GOT3 (cell line): ENCODE measurements at places on chromosomes 16 and 17.

- no peak for DNase-seq
Observed at GRCh38 chr17:79678091-79678735, 52.5 kb upstream of the ENPP7 start.

DNA sequence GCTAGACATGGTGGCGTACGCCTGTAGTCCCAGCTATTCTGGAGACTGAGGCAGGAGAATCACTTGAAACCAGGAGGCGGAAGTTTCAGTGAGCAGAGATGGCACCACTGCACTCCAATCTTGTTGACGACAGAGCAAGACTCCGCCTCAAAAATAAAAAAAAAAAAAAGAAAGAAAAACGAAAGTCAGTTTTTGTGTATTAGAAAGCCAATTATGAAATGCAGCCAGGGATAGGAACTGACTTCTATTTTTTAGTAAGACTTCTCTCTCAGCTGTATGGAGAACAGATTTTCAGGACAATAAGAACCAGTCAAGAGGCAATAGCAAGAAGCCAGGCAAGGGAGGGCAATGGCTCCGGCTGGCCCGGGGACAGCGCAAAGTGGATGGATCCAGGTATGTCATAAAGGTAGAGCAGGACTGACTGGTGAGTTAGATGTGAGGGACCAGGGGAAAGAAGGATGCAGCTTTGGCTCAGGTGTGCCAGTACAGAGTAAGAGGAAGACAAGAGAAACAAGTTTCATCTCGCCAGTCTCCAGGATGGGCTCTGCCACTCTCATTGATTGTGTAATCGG, 12.5 kb upstream of the CCL1 start:
- no peak for DNase-seq

- no peak for DNase-seq
Observed at GRCh38 chr17:75645889-75646637, 12.8 kb downstream of the SMIM5 start.

- no peak for DNase-seq
Observed at GRCh38 chr17:81195941-81196495, 26.7 kb downstream of the CEP131 start.

- DNase-seq = no peak
Observed at GRCh38 chr17:42571435-42572225, 4.7 kb downstream of the MLX start.

DNA sequence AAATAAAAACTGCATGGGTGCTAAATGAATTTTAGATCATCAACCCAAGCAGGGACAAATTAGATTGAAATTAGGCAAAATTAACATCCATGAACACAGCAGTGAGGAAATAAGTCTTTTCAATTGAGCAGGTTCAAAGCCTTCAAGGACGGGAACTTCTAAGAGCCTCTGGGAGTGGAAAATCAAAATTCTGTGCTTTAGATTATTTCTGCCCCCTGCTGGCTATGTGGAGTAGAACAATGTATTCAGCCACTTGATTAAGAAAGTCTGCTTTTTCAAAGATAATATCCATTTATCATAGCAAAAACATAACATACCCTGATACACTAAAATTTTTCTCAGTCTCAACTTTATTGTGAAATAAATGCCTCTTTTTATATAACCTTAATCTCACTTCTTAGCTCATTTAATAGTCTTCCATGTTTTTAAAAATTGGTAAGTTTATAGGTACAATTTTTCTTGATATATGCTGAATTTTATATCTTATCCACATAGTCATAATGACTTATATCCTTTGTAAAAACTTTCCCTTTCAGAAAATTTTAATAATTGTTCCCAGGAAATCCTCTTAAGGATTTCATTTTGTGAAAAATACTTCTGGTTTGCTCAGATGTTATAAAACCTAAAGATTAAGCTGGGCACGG, 28.1 kb upstream of the NOL11 start:
- no peak for DNase-seq

DNA sequence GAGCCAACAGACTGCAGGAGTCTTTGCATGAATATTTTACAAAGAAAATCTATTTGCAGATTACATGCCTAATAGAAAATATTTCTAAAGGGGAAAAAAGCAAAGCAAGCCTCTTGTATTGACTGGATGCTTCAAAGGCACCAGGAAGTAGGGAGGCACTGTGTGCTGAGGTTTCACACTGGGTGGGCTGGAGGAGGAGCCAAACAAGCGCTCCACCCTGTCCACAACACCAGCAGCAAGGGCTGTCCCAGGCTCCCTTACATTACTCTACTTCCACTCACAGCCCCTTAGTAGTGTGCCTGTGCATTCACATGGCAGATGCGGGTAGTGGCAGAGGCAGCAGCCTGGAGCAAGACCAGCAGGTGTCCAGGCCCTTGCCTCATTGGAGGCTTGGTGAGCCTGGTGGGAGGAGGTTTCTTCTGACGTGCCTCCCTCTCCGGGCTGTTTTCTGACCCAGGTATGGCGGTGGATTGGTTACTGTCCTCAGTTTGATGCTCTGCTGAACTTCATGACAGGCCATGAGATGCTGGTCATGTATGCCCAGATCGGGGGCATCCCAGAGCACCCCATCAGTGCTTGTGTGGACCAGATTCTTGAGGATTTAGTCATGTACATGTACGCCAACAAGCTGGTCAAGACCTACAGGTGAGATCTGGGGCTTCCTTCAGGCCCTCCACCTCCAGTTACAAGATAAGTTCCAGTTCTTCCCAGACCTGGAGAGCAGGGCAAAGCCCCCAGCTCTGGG, 7.0 kb upstream of the CCNF start:
- no peak for DNase-seq

GRCh38 chr16:68349838-68350410, 39.1 kb downstream of the PRMT7 start:
- no peak for DNase-seq

GRCh38 chr17:27669850-27670249, 38.9 kb downstream of the LGALS9 start:
- no peak for DNase-seq

GRCh38 chr17:73902416-73903181, 258.4 kb upstream of the SDK2 start:
- DNase-seq = no peak

DNA sequence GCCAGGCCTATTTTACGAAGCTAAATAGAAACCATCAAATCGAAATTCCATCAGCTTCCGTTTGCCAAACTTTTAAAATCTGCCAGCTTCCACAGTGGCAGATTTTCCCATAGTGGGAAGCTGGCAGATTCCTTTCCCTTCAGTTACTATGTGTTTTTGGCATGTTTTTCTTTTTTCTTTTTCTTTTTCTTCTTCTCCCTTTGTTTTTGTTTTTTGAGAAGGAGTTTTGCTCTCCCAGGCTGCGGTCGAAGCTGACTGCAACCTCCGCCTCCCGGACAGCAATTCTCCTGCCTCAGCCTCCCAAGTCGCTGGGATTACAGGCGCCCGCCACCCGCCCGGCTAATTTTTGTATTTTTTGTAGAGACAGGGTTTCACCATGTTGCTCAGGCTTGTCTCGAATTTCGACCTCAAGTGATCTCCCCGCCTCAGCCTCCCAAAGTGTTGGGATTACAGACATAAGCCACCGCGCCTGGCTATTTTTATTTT, 684 bp upstream of the CWC25 start:
- no peak for DNase-seq

DNA sequence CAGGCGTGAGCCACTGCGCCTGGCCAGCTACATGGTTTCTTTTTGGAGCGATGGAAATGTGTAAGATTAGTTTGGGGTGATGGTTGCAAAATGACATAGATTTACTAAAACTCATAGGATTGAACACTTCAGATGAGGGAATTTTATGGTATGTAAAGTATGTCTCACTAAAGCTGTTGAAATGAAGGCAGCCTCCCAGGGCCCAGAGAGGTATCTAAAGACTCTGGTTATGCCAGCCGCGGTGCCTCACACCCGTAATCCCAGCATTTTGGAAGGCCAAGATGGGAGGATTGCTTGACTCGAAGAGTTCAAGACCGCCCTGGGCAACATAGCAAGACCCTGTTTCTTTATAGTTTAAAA, 254.9 kb downstream of the PARN start:
- DNase-seq = no peak

DNA sequence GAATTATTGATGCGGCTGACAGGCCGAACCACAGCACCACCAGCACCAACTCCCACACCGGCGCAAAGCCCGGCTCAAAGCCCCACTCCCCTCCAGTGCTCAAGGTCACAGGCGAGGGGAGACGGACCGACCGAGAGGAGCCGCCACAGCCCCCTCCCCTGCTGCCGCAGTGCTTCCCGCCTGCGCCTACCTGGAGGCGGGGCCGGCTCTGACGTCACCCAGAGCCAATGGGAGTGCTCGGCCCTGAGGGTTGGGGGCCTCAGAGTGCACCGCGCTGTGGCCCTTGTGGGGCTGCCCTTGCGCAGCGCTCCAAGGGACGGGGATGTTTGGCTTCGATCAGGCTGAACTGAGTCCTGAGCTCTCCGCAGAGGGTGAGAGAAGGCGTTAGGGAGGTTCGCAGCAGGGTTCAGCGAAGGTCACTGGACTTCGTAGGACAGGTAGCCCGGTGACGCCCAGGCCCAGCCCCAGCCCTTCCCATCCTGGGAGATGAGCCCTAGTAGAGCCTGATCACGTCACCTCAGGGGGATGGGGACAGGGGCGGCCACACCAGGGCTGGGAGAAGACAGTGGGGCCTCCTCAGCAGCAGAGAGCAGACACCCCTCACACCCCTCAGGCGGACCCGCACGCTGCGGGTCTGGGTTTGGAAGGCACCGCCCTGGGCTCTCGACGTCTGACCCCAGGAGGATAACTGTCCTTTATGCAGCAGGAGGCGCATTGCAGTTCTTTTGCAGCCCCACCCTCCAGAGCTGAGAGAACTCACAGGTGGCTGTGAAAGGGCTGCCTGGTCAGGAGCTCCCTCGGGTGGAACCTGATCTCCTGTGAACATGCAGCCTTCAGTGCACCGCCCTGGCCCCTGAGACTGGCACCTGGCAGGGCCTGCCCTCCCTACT, 1.5 kb downstream of the NDRG4 start:
- no peak for DNase-seq

- no peak for DNase-seq
Observed at GRCh38 chr16:85781695-85782370, 17.5 kb downstream of the EMC8 start.

GRCh38 chr17:73039282-73039681, 53.2 kb downstream of the SLC39A11 start:
- DNase-seq = no peak

GRCh38 chr16:49590166-49590871, 216.7 kb downstream of the C16orf78 start:
- DNase-seq = no peak

DNA sequence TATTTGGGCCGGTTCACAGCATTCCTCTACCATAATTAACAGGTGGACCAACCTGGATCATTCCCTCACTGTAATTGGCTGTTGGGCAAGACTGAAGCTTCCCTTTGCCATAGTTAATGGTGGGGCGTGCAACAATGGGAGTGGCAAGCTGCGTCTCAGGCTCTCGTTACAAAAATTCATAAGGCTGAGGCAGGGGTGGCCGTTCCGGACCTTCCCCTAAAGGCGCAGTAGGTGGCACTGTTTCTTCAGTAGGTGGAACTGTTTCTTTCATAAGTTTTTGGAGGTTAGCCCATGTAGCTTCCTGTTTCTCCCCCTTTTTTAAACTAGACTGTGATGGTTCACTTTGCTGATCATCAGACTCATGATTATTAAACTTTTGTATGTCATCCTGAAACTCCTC, 17.0 kb upstream of the TMC5 start:
- DNase-seq = no peak

- DNase-seq = no peak
Observed at GRCh38 chr16:16189842-16190241, 33.5 kb downstream of the ABCC6 start.

DNA sequence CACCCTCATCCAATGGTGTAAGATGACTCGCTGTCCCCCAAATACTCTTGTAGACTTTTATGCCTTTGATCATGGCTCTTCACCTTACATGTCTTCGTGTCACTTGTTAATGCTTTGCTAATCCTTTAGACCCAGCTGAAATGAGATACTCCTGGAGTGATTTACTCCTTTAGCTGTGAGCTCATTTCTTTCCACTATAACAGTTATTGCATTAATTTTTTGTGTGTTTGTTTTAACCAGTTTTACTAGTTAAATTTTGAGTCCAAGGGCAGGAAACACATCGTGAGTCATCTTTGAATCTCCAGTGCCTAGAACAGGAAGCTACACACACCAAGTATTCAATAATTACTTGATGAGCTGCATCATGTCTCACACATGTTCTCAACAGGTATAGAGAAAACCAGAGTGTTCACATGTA, 6.5 kb upstream of the CTCF start:
- DNase-seq = no peak

- DNase-seq = no peak
Observed at GRCh38 chr17:81865733-81866439, 5.3 kb downstream of the ARHGDIA start.

- DNase-seq = no peak
Observed at GRCh38 chr17:39196808-39197291, 619 bp downstream of the CACNB1 start.

GRCh38 chr16:72840631-72841381, 207.1 kb downstream of the ZFHX3 start:
- DNase-seq = no peak

GRCh38 chr17:8372422-8372821, 4.1 kb downstream of the KRABD2 start:
- no peak for DNase-seq

DNA sequence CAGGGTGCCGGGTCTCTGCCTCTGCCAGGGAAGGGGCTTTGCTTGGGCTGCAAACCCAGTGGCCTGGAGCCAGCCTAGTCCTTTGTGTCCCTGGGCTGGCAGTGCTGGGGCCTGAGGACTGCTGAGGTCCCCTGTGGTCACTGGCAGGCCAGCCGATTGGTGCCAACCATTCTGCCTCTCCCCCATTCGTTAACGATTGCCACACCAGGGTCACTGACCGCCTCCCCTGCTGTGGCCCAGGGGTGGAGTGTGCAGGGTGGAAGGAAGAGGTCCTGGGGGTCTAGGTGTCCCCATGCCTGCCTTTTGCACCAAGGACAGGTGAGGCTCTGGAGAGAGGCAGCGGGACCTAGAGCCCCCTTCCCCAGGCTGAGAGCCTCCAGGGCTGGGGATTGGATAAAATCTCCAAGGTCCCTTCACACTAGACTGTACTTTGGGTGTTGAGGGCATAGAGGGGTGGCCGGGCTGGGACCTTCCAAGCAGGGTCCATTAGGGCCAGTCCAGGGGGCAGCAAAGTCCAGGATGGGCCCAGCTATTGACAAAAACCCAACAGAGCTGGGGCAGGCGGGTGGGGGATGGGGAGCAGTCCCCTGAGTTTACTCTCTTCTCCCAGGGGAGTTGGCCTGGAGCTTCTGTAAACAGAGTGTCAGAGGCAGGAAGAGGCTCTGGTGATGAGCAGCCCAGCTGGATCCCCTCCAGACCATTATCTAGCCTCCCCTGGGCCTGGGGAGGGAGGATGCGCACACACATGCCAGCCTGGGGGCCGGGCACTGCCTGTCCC, 1.1 kb downstream of the VASN start:
- DNase-seq = no peak
